ENCODE measurements at places on chromosomes 16 and 17. TPM values are rescaled to one million over a fixed set of nuclear protein-coding genes. Genes with fewer than 3 reads are reported as not detected.

The TMEM92 gene
- total RNA-seq, result 7.5 TPM

The MARVELD3 gene
- total RNA-seq, result 18.1 TPM

The NPIPA2 gene
- total RNA-seq, result not detected

The OR3A1 gene
- not detected for total RNA-seq

The CXCL16 gene
- total RNA-seq, result 16.3 TPM

The MYOCD gene
- total RNA-seq, result 0.07 TPM

The ASGR2 gene
- not detected for total RNA-seq

The MSRB1 gene
- total RNA-seq, result 6.7 TPM

The MPO gene
- not detected for total RNA-seq

The TPSD1 gene
- total RNA-seq, result not detected

The IRF8 gene
- total RNA-seq, result not detected

The NEUROD2 gene
- total RNA-seq, result not detected

The SPAG5 gene
- 44.5 TPM for total RNA-seq

The HAP1 gene
- total RNA-seq, result 7.3 TPM

The MRM1 gene
- total RNA-seq, result 9.7 TPM

The OTOP3 gene
- 0.14 TPM for total RNA-seq

The FBXO39 gene
- 0.07 TPM for total RNA-seq

The SLC5A11 gene
- total RNA-seq, result not detected

The REXO5 gene
- total RNA-seq, result 9.8 TPM
